ENCODE measurements at places on chromosomes 7 and 10.

DNA sequence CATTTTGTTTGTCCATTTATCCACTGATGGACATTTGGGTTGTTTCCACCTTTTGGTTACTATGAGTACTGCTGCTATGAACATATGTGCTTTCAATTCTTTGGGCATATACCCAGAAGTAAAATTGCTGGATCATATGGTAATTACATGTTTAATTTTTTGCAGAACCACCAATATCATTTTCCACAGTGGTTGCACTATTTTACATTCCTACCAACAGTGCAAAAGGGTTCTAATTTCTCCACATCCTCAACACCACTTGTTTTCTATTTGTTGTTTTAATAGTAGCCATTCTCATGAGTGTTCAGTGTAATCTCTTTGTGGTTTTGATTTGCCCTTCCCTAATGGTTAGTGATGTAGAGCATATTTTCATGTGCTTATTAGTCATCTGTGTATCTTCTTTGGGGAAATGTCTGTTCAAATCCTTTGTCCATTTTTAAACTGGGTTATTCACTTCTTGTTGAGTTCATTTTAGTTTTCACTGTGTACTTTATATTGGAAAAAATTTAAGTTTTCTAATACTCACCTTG lies 101.9 kb downstream of the HIBADH start:
- DNase-seq, result no peak

- no peak for DNase-seq
Measured at GRCh38 chr7:30171766-30172447, 37.1 kb downstream of the MTURN start.

GRCh38 chr7:18508443-18509427 lies 13.2 kb downstream of the HDAC9 start:
- DNase-seq, result no peak

- no peak for DNase-seq
Measured at GRCh38 chr10:239109-239508, 103.9 kb downstream of the ZMYND11 start.

DNA sequence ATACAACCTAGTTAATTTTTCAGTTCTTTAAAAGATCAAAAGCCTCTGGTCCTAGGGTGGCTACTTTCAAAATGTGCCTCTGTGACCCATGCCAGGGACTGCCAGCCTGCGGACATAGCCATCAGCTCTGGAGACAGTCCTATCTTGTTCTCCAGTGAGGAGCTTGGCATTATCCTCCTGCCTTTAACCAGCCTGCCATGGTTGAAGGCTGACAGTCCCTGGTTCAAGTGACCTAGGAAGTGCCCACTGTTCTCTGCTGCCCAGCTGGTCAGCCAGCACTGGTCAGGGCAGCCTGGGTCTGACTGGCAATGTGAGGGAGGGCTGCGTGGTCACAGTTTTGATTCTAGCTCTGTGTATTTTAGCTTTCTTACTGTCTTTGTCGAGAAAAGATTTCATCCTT lies 18.1 kb upstream of the ARHGAP22 start:
- no peak for DNase-seq

DNA sequence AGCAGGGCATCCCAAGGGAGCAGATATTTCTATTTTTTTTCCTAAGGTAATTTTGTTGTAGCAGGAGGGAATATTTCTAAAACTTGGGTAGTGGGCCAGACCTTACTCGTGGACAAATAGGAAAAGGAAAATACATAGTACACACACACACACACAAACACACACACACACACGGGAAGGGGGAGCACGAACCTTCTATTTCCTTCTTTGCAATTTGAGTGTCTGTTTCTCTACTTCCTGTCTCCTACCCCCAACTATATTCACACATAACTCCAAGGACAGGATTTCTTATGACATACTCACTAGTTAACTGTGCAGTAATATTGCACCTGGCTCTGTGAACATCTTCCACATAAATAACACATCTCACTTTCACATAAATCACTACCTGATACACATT lies 4.4 kb downstream of the LDB1 start:
- DNase-seq, result no peak

- DNase-seq, result no peak
Measured at GRCh38 chr10:66455304-66455703, 470.5 kb upstream of the LRRTM3 start.

GRCh38 chr7:46784732-46785131 lies 797.2 kb downstream of the TNS3 start:
- DNase-seq, result no peak

GRCh38 chr10:133396035-133396624 lies 2.2 kb downstream of the MTG1 start:
- no peak for DNase-seq

GRCh38 chr10:24971374-24971773 lies 19.0 kb upstream of the PRTFDC1 start:
- DNase-seq, result no peak

GRCh38 chr7:104936546-104936945 lies 77.5 kb upstream of the KMT2E start:
- DNase-seq, result no peak

GRCh38 chr10:93445978-93446720 lies 36.0 kb downstream of the MYOF start:
- DNase-seq, result no peak

DNA sequence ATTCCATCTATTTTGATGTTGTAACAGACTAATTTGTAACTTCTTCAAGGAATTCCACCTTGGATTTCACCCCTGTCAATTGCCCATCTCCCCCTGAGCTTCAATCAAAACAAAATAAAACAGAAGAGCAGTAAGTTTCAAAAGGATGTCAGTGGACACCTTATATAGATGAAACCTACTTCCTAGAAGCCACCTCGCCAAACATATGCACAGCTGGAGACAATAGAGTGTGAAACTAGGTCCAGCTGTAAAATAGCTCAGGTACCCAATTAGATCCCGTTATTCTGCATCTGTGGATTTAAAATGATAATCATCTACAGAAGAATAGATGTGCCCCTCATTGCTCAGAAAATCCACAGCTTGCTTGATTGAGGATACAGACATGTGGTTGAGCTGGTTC lies 598.6 kb downstream of the SH2D4B start:
- DNase-seq, result no peak

- no peak for DNase-seq
Measured at GRCh38 chr7:98968621-98969020, 90.3 kb downstream of the TRRAP start.

- DNase-seq, result no peak
Measured at GRCh38 chr7:118306771-118307170, 82.3 kb downstream of the ANKRD7 start.

DNA sequence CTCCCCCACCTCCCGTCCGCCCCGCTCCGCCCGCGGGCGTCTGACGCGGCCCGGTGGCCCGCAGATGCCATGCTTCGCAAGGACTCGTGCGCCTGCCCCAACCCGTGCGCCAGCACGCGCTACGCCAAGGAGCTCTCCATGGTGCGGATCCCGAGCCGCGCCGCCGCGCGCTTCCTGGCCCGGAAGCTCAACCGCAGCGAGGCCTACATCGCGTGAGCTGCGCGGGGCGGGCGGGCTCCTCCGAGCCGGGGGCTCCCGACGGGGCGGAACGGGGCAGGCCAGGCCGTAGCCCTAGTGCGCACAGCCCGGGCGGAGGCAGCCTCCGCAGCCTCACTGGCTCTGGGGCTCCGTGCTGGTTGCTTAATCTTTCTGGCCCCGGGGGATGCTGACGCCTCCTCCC lies 2.8 kb downstream of the ASIC3 start:
- DNase-seq, result no peak

GRCh38 chr7:154571772-154572171 lies 431.2 kb downstream of the PAXIP1 start:
- DNase-seq, result no peak

GRCh38 chr7:76185187-76185896 lies 16.4 kb upstream of the SRRM3 start:
- DNase-seq, result no peak

DNA sequence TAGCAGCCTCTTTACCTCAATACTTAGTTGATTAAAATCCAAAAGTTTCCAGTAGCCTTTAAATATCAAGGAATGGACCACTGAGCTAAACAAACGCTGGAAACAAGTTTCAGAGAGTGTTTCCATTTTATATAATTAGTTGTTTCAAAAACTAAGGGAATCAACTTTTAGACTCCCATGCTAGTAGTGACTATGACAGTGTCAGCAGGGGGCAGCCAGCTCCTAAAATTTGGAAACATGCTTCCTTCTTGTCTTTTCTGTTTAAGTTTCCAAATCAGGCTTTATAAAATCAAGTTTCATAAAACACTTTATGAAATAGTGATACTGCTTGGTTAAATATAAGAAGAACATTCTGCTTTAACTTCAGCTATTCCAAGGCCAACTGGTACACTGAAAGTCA lies 138.2 kb upstream of the TMEM229A start:
- no peak for DNase-seq

DNA sequence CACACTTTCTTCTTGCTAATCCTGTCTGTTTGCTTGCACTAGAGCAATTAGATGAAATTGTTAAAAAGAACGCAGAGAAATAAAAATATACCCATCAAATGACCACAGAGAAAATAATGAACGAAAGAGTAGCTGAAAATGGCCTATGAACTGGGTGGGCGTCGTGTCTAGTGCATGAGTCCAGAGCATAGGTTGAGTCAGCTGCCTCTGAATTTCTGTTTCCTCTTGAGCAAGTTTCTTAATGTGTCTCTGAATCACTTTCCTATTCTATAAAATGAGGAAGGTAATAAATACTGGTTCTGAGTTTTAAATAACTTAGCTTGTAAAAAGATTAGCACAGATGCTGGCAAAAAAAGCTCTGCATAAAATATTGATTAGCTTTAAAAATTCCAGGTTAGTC lies 75.0 kb downstream of the POM121L12 start:
- DNase-seq, result no peak

Measured in stimulated activated CD8-positive, alpha-beta memory T cell treated with anti-CD3 and anti-CD28 coated beads, Interleukin-7, amount 100 ng/mL, for 1 hour (primary cell).